Stomach (tissue), 19 donors: ENCODE measurements at places on chromosomes 7 and 10. TPM values are rescaled to one million over a fixed set of nuclear protein-coding genes. Genes with fewer than 3 reads are reported as not detected.

DNA sequence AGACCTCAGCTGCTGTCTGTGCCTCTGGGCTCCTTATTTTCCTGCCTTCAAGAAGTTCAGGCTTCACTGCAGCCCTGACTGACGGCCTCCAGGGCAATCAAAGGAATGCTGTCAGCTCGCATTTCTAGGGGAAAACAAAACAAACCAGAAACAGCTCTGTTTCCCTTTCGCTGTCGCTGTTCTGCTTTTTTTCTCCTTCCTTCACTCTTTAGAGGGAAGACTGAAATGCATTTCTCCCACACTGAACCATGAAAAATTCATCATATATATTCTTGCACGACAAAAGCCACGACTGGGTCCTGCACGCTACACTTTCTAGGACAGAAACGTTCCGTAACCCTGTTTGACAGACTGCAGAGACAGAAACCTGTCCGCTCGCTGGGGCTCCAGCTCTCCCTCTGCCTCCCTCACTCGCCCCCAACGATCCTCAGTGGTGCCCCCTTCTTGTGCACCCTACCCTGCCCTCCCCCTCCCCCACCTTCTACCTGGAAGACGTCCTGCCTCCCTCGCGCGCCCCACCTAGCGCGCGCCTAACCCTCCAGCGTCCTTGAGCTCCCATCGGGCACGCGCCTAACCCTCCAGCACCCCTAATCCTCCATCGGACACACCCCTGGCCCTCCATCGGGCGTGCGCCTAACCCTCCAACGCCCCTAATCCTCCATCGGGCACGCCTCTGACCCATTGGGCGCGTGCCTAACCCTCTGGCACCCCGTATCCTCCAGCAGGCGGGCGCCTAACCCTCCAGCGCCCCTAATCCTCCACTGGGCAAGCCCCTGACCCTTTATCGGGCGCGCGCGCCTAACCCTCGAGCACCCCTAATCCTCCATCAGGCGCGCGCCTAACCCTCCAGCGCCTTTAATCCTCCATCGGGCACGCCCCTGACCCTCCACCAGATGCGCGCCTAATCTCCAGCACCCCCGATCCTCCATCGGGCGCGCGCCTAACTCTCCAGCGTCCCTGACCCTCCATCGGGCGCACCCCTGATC is 37.1 kb downstream of the SVOPL start:
- H3K27ac ChIP-seq = no peak overlapping the region
- H3K36me3 ChIP-seq = no peaks in the 10 kb centered on the region
- no peak for DNase-seq
- H3K4me3 ChIP-seq = peak overlapping the region; percentile 42
- peaks cover 11% of the 10 kb centered on the region for H3K4me1 ChIP-seq
- peaks cover 23% of the 10 kb centered on the region for H3K27me3 ChIP-seq

DNA sequence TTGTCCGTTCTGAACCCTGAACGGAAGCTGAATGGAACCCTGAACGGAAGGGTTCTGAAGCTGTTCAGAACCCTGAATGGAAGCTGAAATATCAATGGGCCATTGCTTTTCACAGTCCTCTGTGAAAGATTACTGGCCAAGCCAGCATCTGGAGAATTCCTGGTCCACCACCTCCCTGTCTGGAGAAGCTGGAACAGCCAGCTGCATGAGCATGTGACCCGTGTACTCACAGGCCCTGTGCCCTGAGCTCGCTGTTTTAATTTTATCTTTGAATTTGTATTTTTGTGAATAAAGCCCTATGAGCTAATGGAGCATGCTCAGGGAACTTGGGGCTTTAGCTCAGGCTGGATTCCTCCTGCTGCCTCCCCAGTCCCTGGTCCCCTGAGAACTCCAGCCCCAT is 37.2 kb downstream of the HTRA1 start:
- DNase-seq = no peak
- H3K27ac ChIP-seq = peak overlapping the region; percentile 56
- H3K4me3 ChIP-seq = no peak overlapping the region
- H3K36me3 ChIP-seq = no peaks in the 10 kb centered on the region

DNA sequence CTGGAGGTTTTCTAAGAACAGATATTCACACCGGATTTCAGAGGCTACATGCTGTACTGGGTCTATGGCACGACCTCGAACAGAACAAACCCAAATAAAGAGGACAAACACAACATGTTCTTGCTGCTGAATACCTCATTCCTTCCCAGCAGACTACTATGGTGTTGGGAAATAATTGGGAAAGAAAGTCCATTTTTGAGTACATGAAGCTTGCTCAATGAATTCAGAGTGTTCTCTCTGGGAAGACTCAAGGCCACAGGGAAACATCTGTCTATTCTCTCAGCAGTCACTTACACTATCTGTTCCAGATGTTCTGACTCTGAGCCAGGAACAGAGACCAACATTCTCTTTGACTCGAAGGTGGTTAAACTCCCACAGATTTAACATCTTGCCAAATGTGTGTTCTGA is 30.9 kb downstream of the LAMB1 start:
- DNase-seq = peak; percentile 84
- no peak overlapping the region for H3K4me3 ChIP-seq
- no peaks in the 10 kb centered on the region for H3K36me3 ChIP-seq

- no peaks in the 10 kb centered on the region for H3K27me3 ChIP-seq
- no peak overlapping the region for H3K4me3 ChIP-seq
- DNase-seq = peak; percentile 38
- H3K4me1 ChIP-seq = peaks cover 6% of the 10 kb centered on the region
Measured at GRCh38 chr10:19908991-19909696, 92.9 kb downstream of the PLXDC2 start.

Gene GNAT3
- polyA plus RNA-seq = not detected
